ENCODE measurements at places on chromosomes 6 and 20.

GRCh38 chr6:36570264-36570663 is 23.0 kb upstream of the STK38 start:
- DNase-seq, result no peak

GRCh38 chr6:150886155-150886554 is 20.7 kb downstream of the MTHFD1L start:
- no peak for DNase-seq

GRCh38 chr20:50957276-50957675 is 1.1 kb downstream of the DPM1 start:
- DNase-seq, result no peak

DNA sequence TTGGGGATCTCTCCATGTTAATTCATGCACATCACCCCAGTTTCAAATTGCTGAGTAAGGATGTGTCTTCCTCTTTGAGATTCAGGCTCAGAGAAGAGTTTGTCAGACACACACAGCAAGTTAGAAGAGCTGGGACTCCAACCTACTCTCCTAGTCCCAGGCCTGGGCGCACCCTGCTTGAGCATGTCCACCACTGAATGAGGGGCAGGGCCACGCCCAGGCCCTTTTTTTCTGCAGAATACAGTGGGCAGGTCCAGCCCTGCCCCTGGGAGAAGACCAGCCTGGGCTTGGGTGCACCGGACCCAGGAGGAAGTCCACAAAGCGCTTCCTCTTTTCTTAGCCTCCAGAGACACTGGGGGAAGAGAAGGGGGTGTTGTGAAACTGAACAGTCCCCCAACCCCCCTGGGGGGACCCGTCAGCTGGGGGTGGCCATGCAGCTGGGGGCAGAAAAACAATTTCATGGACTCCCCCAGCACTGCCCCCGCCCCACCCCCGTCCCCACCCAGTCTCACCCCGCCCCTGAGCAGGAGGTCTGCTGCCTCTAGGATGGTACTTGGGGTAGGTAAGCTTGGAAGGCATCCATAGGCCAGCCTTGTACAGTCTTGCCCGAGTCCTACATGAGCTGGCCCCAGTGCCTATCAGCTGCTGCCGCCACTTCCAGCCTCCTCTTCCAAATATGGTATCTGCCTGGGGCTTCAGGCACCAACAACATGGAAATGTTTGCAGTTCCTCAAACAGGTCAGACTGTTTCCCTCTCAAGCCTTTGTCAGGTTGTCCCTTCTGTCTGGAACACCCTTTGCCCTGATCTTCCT is 11.7 kb upstream of the HCK start:
- DNase-seq, result no peak

DNA sequence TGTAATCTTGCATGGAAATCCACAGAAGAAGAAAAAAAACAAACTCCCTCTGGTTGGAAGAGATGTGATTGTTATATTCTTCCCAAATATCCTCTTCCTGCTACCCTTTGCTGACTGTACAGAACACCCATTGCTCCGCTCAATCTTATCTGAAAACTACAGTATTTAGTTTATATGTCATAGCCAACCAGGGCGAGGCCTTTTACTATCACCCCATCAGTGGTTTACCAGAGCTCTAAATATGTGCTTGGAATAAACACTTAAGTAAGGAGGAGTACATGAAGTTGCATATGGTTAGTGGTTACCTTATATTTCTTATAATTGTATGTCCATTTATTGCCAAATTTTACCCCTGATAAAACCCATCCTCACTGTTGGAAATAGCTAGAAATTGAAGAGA is 12.2 kb downstream of the PRL start:
- no peak for DNase-seq

- DNase-seq, result no peak
These were observed 85.2 kb upstream of the CNR1 start for GRCh38 chr6:88251301-88251700.

DNA sequence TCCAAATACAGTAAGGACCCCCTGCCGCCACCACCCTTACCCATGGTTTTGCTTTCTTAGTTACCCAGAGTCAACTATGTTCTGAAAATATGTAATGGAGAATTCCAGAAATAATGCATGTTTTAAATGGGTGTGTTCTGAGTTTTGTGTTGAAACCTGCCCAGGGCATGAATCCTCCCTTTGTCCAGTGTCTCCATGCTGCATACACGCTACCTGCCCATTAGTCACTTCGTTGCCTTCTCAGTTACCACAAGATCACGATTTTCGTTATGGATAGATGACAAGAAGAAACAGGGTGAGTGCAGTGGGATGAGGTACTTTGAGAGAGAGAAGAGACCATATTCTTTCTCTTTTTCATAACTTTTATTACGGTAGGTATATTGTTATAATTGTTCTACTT is 10.6 kb downstream of the FARS2 start:
- DNase-seq, result no peak

DNA sequence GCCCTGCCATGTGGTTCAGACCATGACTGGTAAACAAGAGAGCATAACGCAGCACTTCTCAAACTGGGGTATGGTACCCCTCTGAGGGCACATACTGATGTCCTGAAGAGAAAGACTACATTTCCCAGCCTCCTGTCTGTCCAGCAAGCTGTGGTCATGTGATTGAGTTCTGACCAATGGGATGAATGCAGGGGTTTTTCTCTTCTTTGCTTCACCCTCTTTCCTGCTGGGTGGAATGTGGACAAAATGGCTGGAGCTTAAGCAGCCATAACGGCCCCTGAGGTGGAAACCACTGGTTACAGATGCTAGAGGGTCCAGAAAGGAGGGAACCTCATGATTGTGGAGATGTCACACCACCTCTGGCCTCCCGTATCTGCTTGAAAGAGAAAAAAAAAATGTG is 19.4 kb upstream of the KCNB1 start:
- no peak for DNase-seq

DNA sequence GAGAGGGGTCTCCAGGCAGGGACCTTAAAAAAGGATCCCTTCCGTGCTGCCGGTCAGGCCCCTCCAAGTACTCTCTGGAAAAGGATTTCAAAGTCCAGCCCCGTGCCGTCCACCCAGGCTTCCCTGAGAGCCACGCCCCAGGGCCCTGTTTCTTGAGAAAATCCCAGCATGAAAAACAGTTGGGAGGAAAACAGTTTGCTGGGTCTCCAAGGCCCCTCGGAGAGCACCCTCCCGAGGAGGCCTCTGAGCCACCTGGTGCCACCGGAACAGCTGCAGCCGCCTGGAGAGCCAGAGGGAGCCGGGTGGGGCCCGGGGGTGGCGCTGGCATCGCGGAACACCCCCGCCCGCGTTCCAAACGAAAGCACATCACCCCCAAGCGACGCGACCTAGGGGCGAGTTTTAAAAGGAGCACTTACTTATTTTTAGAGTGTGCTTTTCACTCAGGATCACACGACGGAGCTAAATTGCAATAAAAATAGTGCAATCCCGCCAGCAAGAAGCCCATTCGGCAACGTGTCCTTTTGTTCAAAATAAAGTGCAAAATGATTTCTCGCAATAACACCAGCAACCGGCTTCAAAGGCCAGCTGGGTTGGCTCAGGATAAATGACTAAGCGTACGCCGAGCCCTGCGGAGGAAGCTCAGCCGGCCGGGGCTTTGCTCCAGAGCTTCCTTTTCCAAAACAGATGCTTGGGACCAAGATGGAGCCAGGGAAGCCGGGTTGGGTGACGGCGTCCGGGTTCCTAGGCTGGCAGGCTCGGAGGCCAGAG is 64.2 kb downstream of the YTHDF1 start:
- DNase-seq, result no peak

DNA sequence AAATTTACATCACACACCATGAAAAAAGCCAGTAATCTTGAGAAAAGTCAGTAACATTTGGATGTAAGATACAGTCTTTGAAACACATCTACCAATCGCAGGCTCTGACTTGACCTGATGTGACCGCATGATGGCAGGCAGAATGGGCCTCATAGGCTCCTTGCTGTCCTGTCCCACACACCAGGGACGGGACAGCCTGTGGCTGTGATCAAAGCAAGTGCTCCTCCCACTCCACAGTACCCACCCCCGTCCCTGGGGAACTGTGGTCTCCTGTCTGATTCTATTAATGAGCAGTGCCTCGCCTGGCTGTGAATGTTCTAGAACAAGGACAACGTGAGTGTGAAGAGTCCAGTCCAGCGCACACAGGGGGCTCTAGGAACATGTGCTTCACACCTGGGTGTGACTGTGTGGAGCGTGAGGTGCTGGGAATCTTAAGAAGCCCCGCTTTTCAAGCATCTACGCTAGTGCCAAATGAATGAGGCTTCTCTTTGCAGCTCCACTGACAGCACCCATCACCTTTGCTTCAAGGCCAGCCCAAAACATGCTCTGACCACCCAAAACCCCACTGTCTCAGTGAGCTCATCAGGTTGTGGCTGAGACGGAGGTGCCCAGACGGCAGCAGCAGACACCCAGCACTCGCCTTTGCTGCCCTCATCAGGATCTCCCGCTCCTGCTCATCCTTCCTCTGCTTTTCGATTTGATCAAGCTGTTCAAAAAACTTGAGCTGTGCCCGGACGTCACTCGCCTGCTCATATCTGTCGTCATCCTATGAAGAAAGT is 67.1 kb downstream of the TAF4 start:
- no peak for DNase-seq

DNA sequence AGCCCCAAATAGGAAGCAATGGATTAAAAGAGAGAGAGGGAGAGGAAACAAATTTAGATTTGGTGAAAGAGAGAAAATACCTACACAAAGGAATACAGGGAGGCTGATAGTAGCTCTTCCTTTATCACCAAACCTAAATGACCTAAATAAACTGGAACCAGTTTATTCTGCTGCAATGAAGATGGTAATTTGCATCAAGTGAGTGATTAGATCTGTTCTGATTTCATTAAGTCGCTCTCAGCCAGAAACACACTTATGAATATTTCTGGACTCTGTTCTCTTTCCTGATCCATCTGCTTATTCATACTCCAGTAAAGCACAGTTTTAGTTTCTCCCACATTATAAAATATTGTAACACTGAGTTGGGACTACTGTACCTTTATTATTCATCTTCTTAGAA is 83.4 kb upstream of the BMP5 start:
- no peak for DNase-seq

- DNase-seq, result no peak
These were observed 535.6 kb downstream of the QKI start for GRCh38 chr6:163950159-163950558.

DNA sequence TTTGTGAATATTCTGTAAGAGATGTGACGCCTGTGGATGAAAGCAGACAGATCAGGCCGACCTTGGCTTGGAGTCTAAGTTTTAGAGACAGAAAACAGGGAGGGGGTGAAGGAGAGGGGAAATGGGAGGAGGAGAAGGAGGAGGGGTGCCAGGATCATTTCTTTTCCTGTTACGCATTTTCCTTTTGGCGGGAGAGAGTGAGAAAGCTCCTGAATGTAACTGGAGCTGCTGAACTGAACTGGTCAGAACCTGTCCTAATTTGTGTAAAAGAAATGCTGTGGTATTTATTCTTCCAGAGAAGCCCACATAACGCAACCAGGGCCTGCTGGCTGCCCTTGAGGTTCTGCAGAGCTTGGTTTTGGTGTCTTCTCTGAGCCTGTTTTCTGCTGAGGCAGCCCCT is 41.9 kb downstream of the UTRN start:
- DNase-seq, result no peak

GRCh38 chr20:37346236-37346534 is 245 bp downstream of the SRC start:
- DNase-seq, result no peak

DNA sequence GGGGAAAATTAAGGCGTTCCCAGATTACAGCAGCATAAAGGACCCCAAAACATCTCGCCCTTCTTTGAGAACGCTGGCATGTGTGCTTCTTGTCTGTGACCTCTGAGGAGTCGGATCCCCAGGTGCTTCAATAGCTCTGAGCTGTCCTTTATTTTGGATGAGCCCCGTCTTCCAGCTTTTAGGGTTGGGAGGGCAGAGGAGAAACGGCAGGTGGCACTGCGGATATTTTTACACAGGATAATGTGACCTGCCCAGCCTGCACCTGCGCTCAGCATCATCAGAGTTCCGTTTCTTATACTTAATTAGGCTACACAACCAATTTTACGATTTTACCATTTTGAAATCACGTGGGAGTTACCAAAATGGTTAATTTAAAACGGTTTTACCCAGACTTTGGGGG is 147.7 kb upstream of the RPS6KA2 start:
- DNase-seq, result no peak

DNA sequence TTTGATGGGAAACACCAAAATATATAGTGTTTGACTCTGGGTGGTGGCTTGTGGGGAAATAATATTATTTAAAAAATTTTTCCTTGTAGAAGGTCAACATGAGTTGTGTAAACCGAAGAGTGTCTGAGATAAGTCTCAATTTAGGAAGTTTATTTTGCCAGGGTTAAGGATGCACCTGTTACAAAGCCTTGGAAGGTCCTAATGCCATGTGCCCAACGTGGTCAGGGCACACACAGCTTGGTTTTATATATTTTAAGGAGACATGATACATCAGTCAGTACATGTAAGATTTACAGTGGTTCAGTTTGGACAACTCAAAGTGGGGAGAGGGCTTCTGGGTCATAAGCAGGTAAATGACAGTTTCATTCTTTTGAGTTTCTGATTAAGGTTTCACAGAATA is 162.1 kb downstream of the ZFAND3 start:
- DNase-seq, result no peak

DNA sequence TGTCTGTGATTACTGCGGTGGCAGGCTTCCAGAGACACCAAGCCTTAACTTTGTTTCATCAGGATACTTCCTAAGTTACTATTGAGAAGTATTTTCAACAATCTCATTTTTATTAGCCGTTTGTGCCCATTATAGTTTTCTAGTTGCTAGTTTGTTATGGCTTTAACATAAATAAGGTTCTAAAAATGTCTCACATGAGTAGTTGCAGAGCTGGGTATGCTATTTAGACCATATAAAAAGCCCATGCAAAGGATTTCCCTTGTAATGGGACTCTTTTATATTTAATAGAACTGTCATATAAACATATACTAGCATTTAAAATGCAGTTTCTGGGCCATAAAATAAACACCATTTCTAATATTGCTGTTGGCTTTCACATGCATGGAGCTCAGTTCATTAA is 205.3 kb upstream of the TCF21 start:
- no peak for DNase-seq

GRCh38 chr20:53038299-53038698 is 66.1 kb downstream of the TSHZ2 start:
- no peak for DNase-seq

DNA sequence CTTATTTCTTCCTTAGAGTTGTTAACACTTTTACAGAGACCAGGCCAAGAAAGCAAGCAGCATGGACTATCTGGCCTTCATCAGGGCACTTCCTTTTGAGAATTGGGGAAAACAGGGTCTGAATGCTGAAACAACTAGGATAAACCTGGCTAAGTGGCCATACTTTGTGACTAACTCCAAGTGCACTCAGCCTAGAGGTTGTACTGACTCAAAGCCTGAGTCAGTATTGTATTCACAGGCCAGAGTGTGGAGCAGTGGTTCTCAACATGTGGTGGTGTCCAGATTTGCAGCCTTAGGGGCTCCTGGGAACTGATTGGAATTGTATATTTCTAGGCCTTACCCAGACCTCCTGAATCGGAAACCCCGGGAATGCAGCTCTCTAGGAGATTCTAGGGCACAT is 20.1 kb downstream of the SEC23B start:
- no peak for DNase-seq

Measured in nephron progenitor cell (in vitro differentiated cells).